ENCODE measurements at places on chromosomes 1 and 21.

DNA sequence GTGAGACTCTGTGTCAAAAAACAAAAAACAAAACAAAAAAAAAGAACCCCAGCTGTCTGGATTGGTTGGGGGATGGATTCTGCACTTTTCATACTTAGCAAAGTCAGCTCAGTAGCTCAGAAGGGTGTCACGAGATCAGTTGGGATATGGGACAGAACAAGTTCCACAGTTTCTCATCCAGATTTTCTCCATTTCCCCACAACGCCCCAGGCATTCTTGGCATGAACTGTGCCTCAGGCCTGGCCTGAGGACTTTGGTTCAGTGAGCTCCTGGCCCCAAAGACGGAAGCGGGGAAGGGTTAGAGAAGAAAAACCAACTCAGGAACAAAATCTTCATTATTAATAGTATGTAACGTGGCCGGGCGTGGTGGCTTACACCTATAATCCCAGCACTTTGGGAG lies 1.9 kb downstream of the AKR7A2 start:
- no peak for DNase-seq

GRCh38 chr1:177585302-177586220 lies 384.3 kb downstream of the SEC16B start:
- DNase-seq, result no peak

DNA sequence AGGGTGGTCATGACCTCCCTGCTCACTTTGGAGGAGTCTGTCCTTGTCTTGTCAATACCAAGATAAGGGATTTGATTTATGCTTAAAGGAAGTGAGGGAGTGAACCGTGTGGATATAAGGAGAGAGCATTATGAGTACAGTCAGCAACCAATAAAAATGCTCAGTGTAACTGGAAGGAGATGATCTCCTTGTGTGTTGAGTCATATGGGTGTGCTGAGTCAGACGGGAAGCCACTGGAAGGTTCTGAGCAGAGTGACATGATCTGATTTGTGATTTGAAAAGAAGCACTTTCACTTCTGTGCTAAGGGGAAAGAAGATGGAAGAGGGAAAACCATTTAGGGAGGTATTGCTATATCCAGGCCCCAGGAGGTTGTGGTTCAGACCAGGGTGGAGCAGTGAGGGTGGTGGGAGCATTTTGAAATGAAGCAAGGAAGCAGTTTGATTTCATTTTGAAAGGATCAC lies 2.5 kb upstream of the BCL10 start:
- DNase-seq, result no peak

GRCh38 chr21:18950045-18950740 lies 546.6 kb upstream of the TMPRSS15 start:
- DNase-seq, result no peak

DNA sequence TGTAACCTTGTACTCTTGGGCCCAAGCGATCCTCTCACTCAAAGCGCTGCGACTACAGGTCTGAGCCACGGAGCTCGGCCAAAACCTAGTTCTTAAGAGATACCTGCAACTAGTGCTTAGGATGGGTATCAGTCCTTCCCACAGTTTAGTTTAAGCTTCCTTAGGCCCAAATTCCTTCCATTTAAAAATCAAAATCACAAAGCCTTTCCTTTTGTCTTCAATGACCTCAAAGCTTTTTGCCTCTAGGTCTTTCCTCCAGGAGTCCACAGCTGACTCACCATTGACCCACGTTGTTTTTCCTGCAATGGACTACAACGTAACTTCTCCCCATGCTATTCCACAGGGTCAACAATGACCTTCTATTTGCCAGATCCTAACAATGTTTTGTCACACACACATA lies 64.0 kb downstream of the APP start:
- DNase-seq, result no peak
